ENCODE measurements at places on chromosomes 1 and 21. TPM values are rescaled to one million over a fixed set of nuclear protein-coding genes. Genes with fewer than 3 reads are reported as not detected.

Gene IGSF9
- 0.63 TPM for total RNA-seq

DNA sequence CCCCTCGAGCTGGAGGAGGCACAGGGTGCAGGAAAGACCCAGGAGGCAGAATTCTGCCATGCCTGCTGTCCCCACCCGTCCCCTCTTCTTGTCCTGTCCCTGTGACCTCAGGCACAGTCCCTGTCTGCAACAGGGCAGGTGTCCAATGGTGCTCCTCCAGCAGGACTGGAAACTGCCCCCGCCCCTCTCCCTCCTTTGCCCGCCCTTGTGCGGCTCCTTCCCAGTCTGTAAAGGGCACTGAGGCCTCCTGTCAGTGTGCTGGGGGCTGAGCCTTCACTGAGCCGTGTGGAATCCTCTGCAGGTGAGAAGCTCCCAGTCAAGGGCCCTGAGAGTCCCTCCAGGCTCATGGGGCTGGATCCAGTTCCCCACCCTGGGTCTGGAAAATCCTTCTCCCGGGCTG is 28.9 kb downstream of the PRDM16 start:
- DNase-seq: no peak

DNA sequence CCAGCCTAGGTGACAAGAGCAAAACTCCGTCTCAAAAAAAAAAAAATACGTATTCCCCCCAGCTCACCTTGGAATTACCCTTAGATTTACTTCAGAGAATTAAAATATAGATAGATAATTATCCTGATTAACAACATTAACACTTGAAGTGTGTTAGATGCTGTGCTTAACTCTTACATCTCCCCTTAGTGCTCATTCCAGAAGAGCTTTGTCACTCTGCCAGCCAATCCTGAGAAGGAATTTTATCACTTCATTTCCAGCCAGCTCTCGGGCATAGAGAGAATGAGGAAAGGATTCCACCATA is 1.6 kb upstream of the SHC1 start:
- no peak for DNase-seq

DNA sequence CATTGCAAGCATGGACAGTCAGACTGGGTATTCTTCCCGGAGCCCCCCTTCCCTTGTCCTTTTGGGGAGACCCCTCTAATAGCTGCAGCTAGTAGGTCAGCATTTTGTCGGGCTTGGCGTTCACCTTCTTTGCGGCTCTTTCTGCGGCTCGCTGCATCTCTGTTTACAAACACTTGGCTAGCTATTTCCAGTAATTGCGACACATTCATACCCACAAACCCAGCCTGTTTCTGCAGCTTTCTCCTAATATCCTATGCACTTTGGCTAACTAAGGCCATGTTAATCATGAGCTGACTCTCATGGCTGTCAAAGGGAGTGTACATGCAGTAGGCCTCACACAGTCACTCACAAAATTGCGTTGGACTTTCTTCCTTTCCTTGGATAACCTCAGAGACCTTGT is 716.4 kb downstream of the AMY1C start:
- DNase-seq: no peak

GRCh38 chr1:20469406-20470076 is 16.5 kb downstream of the CAMK2N1 start:
- no peak for DNase-seq

Gene CR1L
- not detected for total RNA-seq

Gene SLX9
- 7.3 TPM for total RNA-seq

- DNase-seq: no peak
Observed at GRCh38 chr1:55313903-55314302, 98.7 kb upstream of the USP24 start.

Gene NUCKS1
- total RNA-seq: 106 TPM

Gene ZNF281
- 8.2 TPM for total RNA-seq

Gene OR10X1
- not detected for total RNA-seq

DNA sequence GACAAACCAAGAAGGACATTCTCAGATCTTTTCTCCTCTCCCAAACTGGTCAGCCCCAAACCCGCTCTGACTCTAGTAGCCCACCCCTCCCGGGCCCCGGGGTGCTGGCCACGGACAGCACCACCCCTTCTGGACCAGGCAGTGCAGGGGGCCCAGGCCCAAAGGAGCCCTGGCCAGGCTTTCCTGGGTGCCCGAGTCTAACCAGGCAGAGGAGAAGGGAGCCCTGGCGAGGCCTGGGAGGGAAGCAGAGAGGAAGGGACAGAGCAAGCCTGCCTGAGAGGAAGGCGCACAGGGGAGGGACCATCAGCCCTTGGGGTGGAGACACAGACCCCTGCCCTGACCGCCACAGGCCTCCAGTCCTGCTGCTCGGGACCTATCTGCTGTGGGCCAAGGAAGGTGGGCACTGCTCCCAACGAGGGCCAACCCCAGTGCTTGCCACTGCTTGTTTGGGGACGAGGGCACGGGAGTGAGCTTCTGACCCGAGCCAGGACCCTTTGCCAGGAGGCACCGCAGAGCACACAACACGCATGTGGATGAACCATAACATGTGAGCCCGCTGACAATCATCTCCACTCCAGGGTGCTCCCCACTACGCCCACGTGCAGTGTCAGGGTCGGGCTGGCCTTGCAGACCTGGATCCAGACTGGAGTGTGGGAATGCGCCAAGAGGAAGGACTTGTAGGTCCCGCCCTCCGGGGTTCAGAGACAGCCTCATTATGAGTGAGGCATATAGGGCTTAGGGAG is 57.6 kb downstream of the KCNAB2 start:
- no peak for DNase-seq

GRCh38 chr1:28860332-28861073 is 48.5 kb downstream of the OPRD1 start:
- no peak for DNase-seq

Gene CD1D
- 2.6 TPM for total RNA-seq

Gene C1QB
- total RNA-seq: 374 TPM

Gene CXADR
- total RNA-seq: 0.84 TPM

DNA sequence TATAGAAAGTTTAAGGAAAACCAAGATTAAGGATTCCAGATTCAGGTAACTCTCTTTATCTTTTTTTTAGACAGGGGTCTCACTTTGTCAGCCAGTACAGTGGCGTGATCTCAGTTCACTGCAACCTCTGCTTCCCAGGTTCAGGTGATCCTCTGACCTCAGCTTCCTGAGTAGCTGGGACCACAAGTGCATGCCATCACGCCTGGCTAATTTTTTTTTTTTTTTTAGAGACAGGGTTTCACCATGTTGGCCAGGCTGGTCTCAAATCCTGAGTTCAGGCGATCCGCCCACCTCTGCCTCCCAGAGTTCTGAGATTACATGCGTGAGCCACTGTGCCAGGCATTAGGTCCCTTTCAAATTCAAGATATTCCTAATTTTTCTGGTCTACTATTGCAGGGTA is 15.9 kb downstream of the LZIC start:
- DNase-seq: no peak

- no peak for DNase-seq
Observed at GRCh38 chr1:200862713-200863415, 9.9 kb upstream of the GPR25 start.

Gene PLA2G2D
- not detected for total RNA-seq

DNA sequence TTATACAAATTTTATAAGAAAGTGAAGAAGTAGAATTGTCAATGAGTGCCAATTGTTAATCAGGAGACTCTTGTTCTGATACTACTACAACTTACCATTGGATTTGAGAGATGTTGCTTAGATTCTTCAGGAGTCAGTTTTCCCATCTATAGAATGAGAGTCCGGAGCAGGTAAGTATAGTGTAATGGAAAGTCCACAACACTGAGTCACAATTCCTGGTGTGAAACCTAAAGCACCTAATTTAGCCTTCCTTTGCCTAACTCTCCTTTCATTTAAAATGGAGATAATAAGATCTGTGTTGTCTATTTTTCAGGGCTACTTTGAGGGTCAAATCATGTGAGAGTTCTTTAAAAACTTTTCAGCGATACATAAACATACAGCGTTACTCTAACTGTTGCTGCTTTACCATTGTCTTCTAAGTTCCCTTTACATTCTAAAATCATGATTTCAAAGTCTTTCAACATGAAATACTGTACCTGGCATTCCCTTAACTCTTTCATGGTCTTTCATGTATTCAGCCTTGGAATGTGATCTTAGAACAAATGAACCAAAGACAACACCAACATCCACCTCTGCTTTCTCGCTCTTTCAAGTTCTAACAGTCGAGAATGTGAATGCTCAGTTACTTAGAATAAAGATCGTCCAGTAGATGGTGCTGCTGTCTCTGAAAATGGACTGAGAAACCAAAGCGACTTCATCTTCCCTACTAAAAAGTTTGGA is 90.9 kb downstream of the SLC30A10 start:
- peak; percentile 66 for DNase-seq

DNA sequence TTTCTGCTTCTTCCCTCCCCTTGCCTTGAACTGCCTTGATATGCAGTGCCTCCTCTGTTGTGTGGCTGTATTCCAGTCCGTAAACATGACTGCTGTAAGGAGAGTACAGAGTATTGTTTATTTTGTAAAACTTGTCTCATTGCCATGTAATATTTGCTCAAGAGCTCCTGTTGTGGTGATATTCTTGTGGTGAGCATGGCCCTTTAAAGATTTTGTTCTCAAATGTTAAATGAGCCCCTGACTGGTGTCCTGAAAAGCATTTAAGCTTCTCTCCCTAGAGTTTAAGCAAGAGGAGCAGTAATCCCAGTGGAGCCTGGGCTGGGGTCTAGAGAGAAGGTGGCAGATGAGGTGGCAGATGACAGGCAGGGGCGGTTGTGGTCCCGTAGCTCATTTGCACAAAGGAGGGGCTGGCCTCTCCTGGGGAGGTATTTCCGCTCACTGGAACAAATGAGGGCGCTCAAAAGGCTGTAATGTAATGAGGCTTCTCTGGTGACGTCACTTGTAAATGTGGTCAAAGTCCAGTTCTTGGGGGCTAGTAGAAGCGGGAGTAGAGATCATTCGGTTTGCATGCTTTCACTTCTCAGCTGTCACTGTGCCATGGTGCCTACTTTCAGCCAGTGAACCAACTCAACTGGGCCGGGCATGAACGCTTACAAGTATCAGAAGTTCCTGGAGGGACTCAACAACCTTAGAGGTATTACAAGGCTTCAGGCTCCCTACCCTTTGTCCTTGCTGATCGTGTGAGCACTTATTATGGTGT is 46.0 kb upstream of the MACF1 start:
- DNase-seq: no peak

- DNase-seq: no peak
Observed at GRCh38 chr1:59132295-59132694, 164.6 kb upstream of the FGGY start.

Gene MYBPH
- not detected for total RNA-seq

Gene PROX1
- total RNA-seq: 1.1 TPM

Data from tibial nerve (tissue), 4 donors.